ENCODE measurements at places on chromosomes 6 and 20.

- DNase-seq = no peak
Measured at GRCh38 chr6:7939184-7939863, 28.7 kb upstream of the TXNDC5 start.

- no peak for DNase-seq
Measured at GRCh38 chr6:156587751-156588301, 189.4 kb upstream of the ARID1B start.

- no peak for DNase-seq
Measured at GRCh38 chr6:140032189-140032588, 657.7 kb upstream of the CITED2 start.

DNA sequence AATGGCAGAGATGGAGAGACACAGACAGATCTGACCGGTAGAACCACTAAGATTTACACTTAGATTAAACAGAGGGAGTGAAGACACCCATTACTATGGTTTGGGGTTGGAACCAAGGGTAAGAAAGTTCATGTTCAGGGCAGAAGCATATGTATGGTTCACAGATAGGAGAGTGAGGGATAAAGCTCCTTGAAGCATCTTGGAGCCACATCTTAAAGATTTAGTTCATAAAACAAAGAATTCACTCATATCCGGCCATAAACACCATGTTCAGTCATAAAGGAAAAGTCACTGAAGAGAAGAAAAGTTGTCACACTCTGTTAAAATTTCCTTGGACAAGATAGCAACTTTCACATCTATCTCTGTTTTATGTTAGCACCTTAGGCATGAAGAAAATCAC lies 18.0 kb downstream of the STX7 start:
- DNase-seq = no peak

DNA sequence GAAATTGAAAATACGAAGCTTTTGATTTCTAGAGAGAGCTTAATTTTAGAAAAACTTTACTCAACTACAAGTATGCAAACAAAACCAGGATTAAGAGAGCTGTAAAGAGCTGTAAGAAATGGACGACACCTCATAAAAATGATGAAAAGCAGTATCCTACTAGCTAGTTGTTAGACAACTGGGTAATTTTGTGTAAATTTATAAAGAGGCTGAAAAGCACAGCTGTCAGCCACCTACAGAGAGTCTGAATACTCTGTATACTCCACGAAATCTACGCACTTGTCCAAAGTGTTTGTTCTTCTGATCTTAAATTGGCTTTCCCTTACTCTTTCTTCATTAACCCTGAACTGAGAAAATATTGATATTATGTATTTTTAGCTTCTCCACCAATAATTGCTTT lies 808.4 kb upstream of the EPHA7 start:
- DNase-seq = no peak

GRCh38 chr6:82687855-82688254 lies 324.2 kb downstream of the TPBG start:
- DNase-seq = no peak

DNA sequence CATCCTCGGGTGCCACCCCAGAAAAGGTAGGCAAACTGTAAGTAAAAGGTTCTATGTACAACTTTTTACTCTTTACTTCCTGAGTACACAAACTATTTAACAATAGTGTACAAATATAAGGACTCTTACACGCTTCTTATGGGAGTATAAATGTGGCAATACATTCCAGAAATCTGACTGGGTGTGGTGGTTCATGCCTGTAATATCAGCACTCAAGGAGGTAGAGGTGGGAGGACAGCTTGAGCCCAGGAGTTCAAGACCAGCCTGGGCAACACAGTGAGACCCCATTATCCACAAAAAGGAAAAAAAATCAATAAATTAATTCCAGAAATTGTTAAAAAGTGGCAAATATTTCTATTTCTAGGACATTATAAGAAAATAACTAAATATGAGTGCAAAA lies 48.9 kb downstream of the PIGU start:
- no peak for DNase-seq

- no peak for DNase-seq
Measured at GRCh38 chr6:29509711-29510110, 22.0 kb upstream of the MAS1L start.

GRCh38 chr20:38543014-38543906 lies 37.7 kb upstream of the ADIG start:
- DNase-seq = no peak

DNA sequence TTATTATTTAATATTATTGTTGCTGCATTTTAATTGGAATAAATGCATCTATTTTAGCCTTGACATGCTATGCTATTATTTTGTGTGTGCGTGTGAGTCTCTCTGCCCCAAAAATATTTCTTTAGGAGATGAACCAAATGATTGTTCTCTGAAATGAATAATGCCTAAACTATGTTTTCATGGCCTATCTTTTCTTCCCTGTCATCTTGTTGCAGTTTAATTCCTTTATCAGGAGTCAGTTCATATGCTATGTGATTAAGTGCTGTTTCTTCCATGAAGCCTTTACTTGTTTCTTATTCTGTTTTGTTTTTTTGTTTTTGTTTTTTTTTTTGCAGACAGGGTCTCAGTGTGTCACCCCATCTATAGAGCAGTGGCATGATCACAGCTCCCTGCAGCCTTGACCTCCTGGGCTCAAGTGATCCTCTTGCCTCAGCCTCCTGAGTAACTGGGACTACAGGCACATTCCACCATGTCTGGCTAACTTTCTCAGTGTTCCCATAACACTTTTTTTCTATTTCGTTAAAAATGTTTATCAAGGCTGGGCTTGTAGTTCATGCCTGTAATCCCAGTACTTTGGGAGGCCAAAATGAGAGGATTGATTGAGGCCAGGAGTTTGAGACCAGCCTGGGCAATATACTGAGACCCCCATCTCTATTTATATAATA lies 25.7 kb downstream of the TPX2 start:
- no peak for DNase-seq

- DNase-seq = no peak
Measured at GRCh38 chr20:62143957-62144825, 622 bp downstream of the SS18L1 start.

DNA sequence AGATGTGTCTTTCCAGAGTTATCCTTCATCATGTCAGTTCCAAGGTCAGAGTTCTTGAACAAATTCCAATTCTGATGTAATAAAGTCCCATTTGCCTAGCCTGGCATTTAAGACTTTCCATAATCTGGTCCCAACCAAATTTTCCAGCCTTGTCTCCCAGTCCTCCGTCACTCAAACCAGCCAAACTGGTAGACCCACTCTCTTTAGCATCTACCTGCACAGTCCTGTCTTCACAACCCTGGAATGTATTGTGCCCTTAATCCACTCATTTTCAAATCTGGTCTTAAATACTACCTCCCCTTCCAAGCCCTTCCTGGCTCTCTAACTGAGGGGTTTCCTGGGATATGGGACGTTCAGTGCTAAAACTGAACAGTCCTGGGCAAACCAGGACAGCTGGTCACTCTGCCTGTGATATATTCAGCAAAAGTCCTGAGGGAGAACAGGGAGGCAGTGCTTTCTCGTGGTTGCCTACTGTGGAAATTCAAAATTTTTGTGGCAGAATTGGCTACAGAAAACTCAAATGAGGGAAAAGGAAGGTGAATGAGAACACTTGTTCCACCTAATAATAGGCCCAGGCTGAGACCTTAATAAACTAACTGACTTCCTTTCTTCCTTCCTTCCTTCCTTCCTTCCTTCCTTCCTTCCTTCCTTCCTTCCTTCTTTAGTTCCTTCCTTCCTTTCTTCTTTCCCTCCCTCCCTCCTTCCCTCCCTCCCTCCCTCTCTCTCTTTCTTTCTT lies 10.8 kb upstream of the AKAP7 start:
- DNase-seq = no peak

- no peak for DNase-seq
Measured at GRCh38 chr20:10487142-10488136, 52.3 kb downstream of the SLX4IP start.

- no peak for DNase-seq
Measured at GRCh38 chr6:170421921-170422320, 115.4 kb downstream of the FAM120B start.

DNA sequence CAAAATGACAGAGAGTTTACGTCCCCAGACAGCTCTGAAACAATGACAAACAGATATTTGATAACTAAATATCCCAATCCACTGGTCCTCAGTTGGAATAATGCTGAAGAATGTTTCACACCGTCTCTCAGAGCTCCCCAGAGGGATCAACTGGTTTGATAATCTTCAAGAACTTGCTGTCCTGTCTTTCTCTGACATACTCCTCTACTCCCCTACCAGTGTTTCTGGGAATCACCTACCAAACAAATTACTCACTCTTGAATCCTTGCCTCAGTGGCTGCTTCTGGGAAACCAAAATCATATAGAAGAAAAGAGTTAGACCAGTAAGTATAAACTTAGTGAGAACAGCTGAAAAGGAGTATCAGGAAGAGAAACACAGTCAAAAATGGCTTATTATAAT lies 469.7 kb upstream of the JAG1 start:
- no peak for DNase-seq

GRCh38 chr6:5123296-5124143 lies 38.4 kb downstream of the PPP1R3G start:
- DNase-seq = no peak

DNA sequence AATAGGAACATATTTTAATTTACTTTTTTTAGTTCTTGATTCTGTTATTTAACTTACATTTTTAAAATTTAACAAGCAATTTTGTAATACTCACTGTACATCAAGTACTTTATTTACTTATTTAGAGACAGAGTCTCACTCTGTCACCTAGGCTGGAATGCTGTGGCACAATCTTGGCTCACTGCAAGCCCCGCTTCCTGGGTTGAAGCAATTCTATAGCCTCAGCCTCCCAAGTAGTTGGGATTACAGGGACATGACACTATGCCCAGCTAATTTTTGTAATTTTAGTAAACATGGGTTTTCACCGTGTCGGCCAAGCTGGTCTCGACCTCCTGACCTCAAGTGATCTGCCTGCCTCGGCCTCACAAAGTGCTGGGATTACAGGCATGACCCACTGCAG lies 7.0 kb downstream of the BTN3A3 start:
- DNase-seq = no peak

DNA sequence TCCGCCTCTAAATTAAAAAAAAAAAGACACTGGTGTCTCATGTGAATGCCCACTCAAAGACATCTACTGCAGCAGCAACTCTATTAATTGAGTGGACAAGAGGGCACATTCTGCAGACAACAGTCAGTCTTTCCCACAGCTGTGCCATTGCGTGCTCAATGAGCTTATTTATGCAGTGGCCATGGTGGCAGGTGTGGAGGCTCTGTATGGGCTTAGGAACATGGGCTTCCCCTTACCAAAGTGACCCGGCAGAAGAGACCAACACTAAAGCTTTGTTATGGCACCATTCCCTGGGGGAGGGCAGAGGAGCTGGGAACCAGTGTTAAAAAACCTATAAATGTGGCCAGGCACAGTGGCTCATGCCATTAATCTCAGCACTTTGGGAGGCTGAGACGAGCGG lies 4.2 kb upstream of the VAPB start:
- DNase-seq = no peak

All from DMS 273 treated with DMSO at 0.1 percent for 48 hours (cell line).